ENCODE measurements at places on chromosomes 12 and 14.

- DNase-seq = no peak
These were observed 403.1 kb downstream of the BCL11B start for GRCh38 chr14:98868866-98869265.

GRCh38 chr12:5442251-5443006 is 10.5 kb downstream of the NTF3 start:
- DNase-seq = peak; percentile 37

- DNase-seq = no peak
These were observed 9.1 kb upstream of the KIF21A start for GRCh38 chr12:39451977-39452376.

DNA sequence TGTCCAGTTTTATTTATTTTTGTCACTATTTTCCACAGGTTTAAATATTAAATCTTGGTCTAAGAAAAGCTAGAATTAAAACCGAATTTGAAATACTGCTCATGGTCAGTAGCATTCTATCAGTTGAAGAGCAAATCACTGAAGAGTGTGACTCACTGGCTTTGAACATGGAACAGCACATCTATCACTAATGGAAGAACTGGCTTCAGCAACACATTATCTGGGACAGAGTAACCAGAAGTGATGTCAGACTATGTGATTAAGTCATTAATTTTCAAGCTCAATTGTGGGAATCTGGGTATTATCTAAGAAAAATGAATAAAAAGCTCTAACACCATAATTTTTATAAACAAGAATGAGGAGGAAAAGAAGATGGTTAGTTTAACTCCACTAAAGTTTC is 527.5 kb downstream of the TMTC2 start:
- no peak for DNase-seq

- DNase-seq = no peak
These were observed 2.7 kb upstream of the GPR132 start for GRCh38 chr14:105067969-105068301.

DNA sequence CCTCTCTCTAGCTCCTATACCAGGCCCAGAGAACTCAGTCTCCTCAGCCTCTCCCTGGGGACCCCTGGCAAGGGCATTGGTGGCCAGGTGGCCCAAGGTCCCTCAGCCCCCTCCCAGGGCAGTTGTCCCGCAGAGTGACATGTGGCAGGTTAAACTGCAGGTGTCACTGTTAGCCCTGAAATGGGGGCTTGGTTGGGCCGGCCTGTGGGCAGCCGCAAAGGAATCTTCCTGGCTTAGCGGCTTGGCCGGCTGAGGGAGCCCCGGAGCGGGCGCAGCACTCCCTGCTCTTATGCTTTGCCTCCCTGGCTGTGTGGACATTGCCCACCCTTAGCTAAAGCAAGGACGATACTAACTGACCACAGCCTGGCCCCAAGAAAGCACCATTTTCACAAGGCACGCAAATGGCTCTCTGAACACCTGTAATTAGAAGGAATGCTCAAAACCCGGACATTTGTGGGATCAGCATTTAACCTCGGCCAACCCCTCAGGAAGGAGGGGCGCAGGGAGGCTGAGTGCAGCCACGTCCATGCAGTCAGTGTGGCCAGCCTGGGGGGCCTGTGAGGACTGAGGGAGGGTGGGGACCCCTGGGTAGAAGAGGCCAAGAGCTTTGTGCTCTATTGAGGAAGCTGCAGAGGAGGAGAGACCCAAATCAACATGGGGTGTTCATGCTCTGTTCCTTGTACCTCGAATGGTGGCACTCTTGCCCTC is 82.2 kb downstream of the PAPOLA start:
- no peak for DNase-seq
